ENCODE measurements at places on chromosomes 4 and X. TPM values are rescaled to one million over a fixed set of nuclear protein-coding genes. Genes with fewer than 3 reads are reported as not detected.

The TXK gene
- polyA plus RNA-seq: 24.7 TPM

The TMSB15A gene
- 1.3 TPM for polyA plus RNA-seq

The ABCG2 gene
- 0.59 TPM for polyA plus RNA-seq

The MAGEC2 gene
- polyA plus RNA-seq: not detected

The EDA gene
- 1.5 TPM for polyA plus RNA-seq

The NPY2R gene
- 0.02 TPM for polyA plus RNA-seq

The C4orf36 gene
- 0.82 TPM for polyA plus RNA-seq

The WDFY3 gene
- 4.8 TPM for polyA plus RNA-seq

DNA sequence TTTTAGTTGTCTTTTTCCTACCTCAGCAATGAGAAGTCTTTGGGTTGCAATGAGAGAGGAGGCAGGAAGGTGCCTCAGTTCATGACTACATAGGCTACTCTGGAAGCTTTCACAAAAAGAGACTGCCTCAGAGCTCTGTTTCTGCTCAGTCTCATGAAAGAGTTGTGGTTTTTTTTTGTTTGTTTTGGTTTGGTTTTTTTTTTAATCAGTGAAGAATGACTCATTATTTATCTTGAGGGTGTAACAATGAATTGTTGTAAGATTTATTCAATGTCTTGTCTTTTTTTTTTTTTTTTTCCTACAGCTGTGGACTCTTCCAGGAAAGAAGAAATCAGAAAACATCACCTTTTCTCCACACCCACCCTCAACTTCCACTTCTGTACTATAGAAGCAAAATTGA is 67.5 kb upstream of the CXCL13 start:
- DNase-seq: no peak
- H3K4me3 ChIP-seq: no peak overlapping the region
- H3K36me3 ChIP-seq: no peaks in the 10 kb centered on the region
- no peaks in the 10 kb centered on the region for H3K27me3 ChIP-seq
- H3K4me1 ChIP-seq: no peaks in the 10 kb centered on the region

GRCh38 chrX:94216738-94217137 is 542.7 kb downstream of the FAM133A start:
- no peak overlapping the region for H3K4me3 ChIP-seq
- H3K27me3 ChIP-seq: no peaks in the 10 kb centered on the region
- H3K4me1 ChIP-seq: no peaks in the 10 kb centered on the region
- no peak for DNase-seq

DNA sequence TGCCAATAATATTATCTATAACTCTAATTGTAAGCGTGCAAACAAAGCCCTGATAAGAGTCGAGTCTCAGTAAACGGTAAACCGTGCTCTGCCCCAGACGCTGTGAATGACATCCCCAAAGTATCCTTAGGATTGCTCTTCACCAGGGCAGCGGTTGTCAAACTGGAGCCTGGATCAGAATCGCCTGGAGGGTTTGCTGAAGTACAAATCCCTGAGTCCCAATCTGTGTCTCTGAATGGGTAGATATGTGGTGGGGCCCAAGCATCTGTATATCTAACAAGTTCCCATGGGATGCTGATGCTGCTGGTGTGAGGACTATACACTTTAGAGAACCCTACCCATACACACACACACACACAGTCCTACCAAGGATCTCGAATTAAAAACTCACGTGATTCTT is 813 bp upstream of the APBB2 start:
- no peak overlapping the region for H3K27ac ChIP-seq
- H3K36me3 ChIP-seq: no peaks in the 10 kb centered on the region

GRCh38 chrX:105696870-105697269 is 125.5 kb upstream of the NRK start:
- no peak for DNase-seq
- H3K4me1 ChIP-seq: no peaks in the 10 kb centered on the region
- no peak overlapping the region for H3K4me3 ChIP-seq
- H3K27ac ChIP-seq: no peak overlapping the region

GRCh38 chr4:108483650-108484049 is 136.7 kb upstream of the RPL34 start:
- peaks cover 16% of the 10 kb centered on the region for H3K4me1 ChIP-seq
- H3K27ac ChIP-seq: no peak overlapping the region
- no peaks in the 10 kb centered on the region for H3K36me3 ChIP-seq
- DNase-seq: peak; percentile 50
- no peaks in the 10 kb centered on the region for H3K27me3 ChIP-seq
- H3K4me3 ChIP-seq: no peak overlapping the region

- no peaks in the 10 kb centered on the region for H3K27me3 ChIP-seq
Measured at GRCh38 chrX:39915596-39915995, 182.2 kb downstream of the BCOR start.

DNA sequence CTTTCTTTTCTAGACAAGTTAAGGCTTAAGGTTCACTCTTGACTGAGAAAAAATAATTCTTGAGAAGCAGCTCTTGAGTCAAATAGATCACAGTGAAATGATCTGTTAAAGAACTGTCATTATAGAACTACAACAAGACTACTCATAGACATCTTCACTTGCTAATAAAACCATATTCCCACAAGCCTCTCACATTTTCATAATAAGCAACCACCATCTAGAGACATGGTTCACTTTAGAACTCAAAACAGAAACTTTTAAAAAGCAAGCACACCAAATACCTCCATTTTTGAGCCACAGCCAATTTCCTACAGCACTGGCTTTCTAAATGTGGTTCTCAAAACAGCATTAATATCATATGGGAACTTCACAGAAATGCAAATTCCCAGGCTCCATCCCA is 309.5 kb downstream of the TMA16 start:
- H3K4me1 ChIP-seq: no peaks in the 10 kb centered on the region
- no peak for DNase-seq
- no peaks in the 10 kb centered on the region for H3K27me3 ChIP-seq
- H3K36me3 ChIP-seq: no peaks in the 10 kb centered on the region
- no peak overlapping the region for H3K4me3 ChIP-seq
- no peak overlapping the region for H3K27ac ChIP-seq

DNA sequence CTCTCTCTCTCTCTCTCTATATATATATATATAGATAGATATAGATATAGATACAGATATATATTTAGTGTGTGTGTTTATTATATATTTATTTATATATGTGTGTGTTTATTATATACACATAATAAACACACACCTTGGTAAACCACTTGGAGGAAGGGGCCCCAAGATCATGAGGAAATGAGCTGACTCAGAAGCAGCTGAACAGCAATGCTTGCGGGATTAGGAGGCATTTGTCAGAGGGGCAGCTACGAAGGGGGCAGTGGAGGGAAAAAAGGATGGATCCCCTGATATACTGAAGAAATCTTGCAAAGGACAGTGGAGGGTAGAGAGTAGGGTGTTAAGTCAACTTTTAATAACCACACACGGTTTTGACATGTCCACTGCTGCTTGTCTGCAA is 120.0 kb upstream of the SORBS2 start:
- no peak overlapping the region for H3K27ac ChIP-seq
- H3K36me3 ChIP-seq: no peaks in the 10 kb centered on the region
- H3K4me1 ChIP-seq: no peaks in the 10 kb centered on the region
- no peak for DNase-seq

- DNase-seq: no peak
- no peak overlapping the region for H3K27ac ChIP-seq
- no peaks in the 10 kb centered on the region for H3K27me3 ChIP-seq
- no peaks in the 10 kb centered on the region for H3K36me3 ChIP-seq
- no peaks in the 10 kb centered on the region for H3K4me1 ChIP-seq
Measured at GRCh38 chrX:140860718-140861117, 141.7 kb upstream of the SPANXB1 start.

- no peak overlapping the region for H3K27ac ChIP-seq
- no peaks in the 10 kb centered on the region for H3K4me1 ChIP-seq
- DNase-seq: no peak
- no peak overlapping the region for H3K4me3 ChIP-seq
- no peaks in the 10 kb centered on the region for H3K36me3 ChIP-seq
Measured at GRCh38 chrX:5100004-5100403, 1128.7 kb downstream of the NLGN4X start.

Measured in thymus (tissue), 14 donors.